ENCODE measurements at places on chromosomes 1 and 21.

GRCh38 chr1:29123887-29124365 lies at the start of gene TMEM200B:
Gene TMEM200B (minus strand): TSS chr1:29123903. CDS start chr1:29121828, 2,075 bp downstream.
- no peak for DNase-seq

DNA sequence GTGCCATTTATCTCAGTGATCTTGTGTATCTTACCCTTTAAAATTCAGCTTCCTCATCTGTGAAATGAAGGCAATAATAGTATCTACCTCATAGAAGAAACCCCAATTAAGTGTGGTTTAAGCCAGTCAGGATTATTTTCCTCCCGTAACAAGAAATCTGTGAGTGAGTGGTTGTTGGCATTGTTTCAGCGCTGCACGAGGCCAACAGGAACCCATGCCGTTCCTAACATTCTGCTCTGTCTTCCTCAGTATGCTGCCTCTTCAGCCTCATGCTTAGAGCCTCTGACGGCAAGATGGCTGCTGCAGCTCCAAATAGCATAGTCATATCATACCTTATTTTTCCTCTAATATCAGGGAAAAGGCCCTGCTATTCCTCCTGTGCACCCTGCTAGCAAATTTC lies 289.7 kb downstream of the TM2D1 start:
- DNase-seq: no peak

- no peak for DNase-seq
Observed at GRCh38 chr1:33165809-33166208, 16.0 kb downstream of the TRIM62 start.

DNA sequence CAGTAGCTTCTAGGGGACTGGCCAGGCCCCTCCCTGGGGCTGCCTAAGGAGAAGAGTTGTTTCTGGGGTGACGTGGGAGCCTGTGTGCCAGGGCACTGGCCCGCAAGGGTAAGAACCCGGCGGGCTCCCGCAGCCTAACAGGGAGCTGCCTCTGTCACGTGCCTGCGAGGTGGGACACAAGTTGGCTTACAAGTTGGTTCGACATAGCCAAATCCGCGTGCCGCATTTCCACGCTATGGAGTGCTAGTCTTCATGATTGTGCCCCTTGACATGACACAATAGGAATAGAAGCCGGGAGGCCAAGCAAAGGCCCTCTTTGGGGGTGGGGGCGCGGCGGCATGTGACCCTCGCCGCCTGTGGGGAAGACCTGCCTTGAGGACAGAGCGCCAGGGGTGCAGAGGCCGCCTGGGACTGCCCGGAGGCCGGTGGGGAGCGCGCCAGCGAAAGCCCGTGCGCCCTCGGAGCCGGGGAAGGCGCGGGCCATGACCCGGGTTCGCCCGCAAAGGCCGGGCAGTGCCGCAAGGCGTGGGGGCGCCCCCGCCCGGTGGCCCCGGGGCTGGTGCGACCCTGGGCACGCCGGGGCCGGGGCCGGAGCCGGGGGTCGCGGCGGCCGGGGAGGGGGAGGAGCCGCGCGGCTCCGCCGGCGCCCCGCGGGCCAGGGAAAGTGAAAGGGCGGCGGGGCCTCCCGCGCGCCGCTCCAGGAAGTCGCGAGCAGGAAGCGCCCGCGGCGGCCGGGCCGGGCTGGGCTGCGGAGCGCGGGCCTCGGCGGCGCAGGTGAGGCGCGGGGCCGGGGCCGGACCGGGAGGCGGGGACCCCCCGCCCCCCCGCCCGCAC lies at the start of gene SLC37A1:
Gene SLC37A1, plus strand, starts transcription at position 702 of the 834 bp plus-strand sequence. CDS start 4,603 bp downstream, outside the sequence.
- no peak for DNase-seq

- DNase-seq: no peak
Observed at GRCh38 chr1:2921970-2922686, 99.1 kb upstream of the ACTRT2 start.

GRCh38 chr1:198694542-198694941 lies 55.7 kb downstream of the PTPRC start:
- DNase-seq: no peak

DNA sequence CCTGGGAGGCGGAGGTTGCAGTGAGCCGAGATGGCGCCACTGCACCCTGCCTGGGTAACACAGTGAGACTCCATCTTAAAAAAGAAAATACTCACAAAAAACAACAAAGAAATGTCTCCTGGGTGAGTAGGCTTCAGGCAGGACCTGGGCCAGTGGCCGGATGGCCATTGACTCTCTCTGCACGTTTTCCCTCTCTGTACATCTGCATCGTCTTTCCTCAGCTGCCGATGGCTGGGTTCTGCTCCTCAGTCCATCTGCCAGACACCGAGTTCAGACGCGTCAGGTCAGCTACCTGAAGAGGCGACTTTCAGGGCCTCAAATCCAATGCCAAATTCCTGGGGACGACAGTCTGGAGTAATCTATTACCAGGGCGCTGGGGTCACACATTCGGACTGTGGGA lies 199.3 kb downstream of the CAMTA1 start:
- DNase-seq: no peak

- peak; percentile 54 for DNase-seq
Observed at GRCh38 chr1:44059664-44060355, 28.5 kb upstream of the SLC6A9 start.

GRCh38 chr1:28737307-28738132 lies 780 bp downstream of the YTHDF2 start:
- DNase-seq: peak; percentile 52

DNA sequence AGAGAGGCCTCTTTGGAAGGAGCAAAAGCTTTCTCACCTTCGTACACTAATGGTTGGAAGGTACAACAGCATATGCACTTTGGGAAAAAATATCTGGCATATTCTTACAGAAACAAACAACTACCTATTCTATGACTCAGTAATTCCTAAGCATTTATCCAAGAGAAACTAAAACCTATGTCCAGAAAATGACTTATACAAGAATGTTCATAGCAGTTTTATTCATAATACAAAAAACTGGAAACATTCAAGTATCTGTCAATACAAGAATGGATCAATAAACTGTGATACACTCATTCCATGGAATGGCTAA lies 8.2 kb downstream of the NBPF1 start:
- DNase-seq: no peak

- peak; percentile 29 for DNase-seq
Observed at GRCh38 chr21:46284077-46284644, 1.2 kb downstream of the MCM3AP start.

DNA sequence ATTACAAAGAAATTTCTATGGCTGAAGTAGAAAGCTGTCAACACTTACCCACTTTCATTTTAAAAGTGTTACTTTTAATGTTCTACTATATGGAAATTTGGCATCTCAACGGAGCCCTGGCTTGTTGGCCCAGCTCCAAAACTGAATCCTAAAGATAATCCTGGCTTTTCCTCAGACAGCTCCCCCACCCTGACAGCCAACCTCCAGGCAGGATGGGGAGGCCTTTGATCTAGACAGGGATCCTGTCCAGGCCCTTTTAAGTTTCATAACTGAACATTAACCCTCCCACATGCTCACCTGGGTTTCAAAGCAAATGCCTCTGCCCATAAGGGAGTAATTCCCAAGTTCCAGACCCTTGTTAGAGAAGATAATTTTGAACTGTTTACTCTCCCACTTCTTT lies 99.3 kb upstream of the RALGPS2 start:
- DNase-seq: no peak

DNA sequence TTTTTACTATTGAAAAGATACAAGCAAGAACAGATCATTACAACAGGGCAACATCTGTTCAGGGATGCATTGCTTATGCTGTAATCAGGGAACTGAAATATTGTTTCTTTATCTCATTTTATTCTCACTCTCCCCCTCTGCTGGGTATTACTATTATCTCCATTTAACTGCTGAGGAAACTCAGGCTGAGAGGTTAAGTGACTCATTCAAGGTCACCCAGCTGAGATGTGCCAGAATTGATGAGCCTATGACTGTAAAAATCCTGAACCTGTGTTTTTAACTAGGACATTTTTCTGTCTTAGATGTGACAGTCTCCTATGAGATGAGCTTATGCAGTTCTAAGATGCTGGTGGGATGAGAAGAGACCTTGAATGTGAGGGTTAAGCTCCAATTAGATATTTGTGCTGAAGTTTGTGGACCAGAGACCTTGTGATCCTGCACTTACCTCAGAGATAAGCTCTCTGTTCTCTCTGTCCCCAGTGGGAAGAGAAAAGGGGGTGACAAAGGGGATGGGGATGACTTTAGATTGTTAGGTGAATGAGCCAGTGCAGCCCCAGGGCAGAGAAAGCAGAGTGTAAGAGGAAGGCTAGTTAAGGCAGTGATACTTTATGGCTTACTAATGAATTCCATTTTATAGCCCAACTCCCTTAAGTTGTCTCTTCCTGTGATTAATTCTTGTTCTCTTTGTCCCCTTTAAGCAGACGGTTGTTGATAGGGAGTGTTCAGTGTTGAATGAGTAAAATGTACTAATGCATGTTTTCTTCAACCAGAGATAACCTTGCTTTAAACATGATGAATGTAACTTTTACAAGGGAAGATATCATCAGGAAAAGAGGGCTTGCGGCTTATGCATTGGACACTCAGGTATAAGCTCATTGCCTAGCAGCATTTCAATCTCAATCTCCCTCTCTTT lies 111.4 kb downstream of the HLX start:
- peak; percentile 88 for DNase-seq

GRCh38 chr1:50348449-50349241 lies 74.6 kb downstream of the DMRTA2 start:
- peak; percentile 71 for DNase-seq

GRCh38 chr21:44497703-44498126 lies 42.3 kb downstream of the KRTAP10-1 start:
- DNase-seq: no peak

- no peak for DNase-seq
Observed at GRCh38 chr1:59569198-59569597, 245.6 kb upstream of the HOOK1 start.

GRCh38 chr1:200262326-200262965 lies 147.4 kb downstream of the ZNF281 start:
- DNase-seq: no peak

DNA sequence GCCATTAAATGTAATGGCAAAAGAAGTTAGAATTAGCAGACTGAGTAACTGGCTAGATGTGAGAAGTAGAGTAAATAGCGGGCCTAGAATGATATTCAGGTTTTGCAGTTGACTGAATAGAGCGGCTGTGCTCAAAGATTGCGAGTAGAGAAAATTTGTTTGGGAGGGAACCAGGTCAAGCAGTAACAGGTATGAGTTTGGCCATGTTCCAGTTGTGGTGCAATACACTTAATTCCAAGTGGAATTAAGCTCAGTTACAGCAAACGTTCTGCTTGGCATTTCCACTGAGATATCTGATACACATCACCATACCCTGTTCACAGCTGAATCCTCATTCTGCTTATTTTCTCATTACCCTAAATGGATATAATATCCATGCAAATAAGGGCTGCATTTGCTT lies 1382.9 kb downstream of the MRPL39 start:
- DNase-seq: no peak

DNA sequence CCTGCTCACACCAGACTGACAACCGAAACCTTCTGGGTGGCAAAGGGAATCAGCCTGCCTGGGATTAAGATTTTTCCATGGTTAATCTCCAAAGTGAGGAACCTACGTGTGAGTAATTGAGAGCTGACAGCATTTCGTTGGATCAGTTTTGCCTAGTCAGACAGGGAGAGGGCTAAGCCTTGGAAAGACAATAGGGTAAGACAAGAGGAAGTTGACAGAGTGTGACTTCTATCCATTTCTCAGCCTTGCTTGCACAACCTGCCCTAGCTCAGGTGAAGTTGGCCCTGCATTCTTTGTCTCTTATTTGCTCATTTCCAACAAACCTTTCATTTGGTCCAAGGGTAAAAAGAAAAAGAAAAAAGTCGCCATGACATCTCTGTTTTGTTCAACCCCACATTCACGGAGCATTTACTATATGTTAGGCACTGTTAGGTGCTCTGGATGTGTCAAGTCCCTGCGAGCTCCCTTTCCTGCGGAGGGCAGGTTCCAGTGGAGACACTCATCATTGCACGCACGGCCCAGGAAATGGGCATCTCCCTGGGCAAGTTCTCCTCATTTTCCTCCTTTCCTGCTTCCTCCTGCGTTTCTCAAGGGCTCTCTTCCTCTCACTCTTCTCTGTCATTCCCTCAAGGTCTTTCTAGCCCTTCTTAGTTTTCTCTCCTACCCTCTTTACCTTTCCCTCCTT lies 23.3 kb downstream of the KIRREL1 start:
- no peak for DNase-seq

- DNase-seq: no peak
Observed at GRCh38 chr21:39422527-39423241, 22.9 kb downstream of the LCA5L start.

DNA sequence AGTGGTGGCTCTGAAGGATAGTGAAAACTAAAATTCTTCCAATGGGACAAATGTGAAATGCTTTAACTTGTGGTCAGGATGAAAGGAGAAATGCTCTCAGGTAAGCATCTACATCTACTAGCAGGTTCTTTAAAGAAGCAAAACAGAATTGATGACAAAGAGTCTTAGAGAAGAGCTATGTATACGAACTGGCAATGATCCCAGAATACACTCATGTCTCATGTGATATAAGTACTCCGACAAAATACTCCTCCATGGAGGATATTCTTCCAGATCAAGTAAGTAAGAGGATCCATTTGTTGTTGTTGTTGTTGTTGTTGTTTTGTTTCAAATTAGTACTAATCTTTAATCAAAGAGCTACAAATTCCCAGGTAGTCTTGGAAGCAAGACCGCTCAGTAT lies 174.0 kb upstream of the ATP1B1 start:
- no peak for DNase-seq

- DNase-seq: peak; percentile 77
Observed at GRCh38 chr1:224867715-224868114, 61.8 kb upstream of the DNAH14 start.

GRCh38 chr1:20308569-20308968 lies 17.9 kb downstream of the VWA5B1 start:
- DNase-seq: no peak

- no peak for DNase-seq
Observed at GRCh38 chr1:160214481-160215140, 9.4 kb downstream of the PEA15 start.

DNA sequence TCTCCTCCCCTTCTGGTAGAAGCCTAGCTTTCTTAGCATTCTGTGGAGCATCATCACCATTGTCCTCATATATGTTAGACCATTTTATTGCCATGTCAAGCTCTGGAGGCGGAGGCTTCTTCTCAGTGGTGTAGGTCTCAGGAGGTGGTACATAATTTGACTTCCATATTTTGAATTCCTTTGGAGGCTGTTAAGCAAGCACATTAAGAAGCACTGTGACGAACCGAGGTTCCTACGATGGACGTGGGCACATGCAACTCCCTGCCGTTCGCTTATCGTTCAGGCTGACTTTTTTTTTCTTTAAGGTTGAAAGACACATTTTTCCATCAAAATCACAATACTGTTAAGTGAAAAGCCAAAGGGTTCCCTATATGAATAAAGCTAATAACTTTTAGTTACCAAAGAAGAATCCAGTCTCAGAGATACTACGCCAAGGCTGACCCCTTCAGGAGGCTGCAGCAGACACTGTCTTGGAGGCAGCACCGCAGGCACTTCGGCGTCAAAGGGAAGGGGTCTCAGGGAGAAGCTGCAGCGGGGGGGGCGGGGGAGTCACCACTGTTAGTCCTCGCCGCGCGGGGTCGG lies 835 bp downstream of the C1orf52 start:
- no peak for DNase-seq

GRCh38 chr1:168920456-168921094 lies 185.9 kb upstream of the ATP1B1 start:
- DNase-seq: peak; percentile 60

DNA sequence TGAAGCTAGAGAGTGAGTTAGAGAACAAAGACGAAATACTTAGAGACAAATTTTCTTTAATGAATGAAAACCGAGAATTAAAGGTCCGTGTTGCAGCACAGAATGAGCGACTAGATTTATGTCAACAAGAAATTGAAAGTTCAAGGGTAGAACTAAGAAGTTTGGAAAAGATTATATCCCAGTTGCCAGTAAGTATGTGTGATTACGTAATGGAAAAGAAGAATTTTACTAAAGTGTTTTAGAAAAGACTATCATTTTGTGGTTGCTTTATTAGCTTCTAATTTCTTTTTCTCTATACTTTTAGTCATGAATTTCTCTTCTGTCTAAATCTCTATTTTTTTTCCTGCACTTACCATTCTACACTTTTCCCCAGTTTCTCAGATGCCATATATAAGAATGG lies 26.7 kb downstream of the CCDC18 start:
- no peak for DNase-seq

Data from M059J (cell line).